ENCODE measurements at places on chromosomes 1 and 21.

DNA sequence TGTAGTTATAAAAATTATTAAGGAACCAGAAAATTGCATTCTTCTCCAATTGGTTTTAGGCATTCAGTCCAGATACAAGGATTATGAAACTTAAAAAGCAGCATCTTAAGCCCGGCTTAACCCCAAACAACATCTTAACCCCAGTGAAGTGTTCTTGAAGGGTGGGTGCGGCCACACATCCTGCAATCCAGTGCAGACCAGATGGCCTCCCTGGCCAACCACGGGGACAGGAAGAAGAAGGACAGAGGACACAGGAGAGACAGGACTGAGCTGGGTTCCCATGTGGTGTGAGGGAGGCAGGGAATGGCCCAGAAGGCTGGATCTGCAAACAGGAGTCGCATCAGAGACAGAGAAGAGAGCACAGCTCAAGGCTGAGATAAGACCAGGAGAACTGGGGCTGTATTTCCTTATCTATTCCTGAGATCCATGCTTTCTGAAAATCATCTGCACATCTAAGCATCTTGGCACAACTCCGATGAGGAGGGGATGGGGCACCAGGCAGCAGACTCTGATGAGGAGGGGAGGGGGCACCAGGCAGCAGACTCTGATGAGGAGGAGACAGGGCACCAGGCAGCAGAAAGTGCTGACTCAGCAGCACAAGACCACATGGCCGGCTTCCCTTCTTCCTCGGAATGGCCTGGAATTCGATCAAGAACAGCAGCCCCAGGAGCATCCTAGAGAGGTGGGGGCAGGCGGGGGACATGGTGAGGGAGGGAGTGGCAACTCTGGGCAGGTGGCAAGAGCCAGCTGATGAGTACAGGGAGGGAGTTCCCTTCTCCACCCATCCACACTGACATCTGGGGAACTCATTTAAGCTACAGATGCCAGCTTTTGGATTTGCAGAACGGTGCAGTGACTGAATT is 26.6 kb downstream of the ABCG1 start:
- DNase-seq, result no peak

DNA sequence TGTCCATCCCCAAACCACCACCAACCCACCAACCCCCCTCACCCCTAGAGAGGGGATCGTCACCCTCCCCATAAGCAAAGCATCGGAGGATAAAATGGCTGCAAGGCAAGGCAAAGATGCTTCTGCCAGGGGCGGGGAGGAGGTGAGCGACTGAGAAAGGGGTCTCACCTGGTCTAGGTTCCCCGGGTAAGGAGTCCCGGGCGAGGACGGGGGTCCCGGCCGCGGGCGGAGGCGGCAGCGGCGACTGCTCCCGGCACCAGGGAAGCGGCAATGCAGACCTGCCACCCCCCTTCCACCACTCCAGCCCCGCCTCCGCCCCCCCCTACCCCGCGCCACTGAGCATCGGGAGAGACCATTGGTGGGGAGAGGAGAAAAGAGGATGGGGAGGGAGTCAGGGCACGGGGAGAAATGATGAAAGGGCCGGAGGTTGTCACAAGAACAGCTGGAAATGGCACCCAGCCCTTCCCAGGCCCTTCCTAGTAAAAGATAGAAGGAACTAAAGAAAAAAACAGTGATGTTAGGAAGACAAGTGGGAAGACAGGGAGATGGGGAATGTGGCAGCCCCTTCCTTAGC is at the start of gene SV2A:
TSS of gene SV2A (minus strand) at position 274 of the 574 bp plus-strand sequence. CDS start 4,004 bp downstream, outside the sequence.
- peak; percentile 58 for DNase-seq

- DNase-seq, result no peak
Observed at GRCh38 chr1:81874940-81875339, 74.2 kb downstream of the ADGRL2 start.

GRCh38 chr1:204992201-204992997 is 50.6 kb upstream of the CNTN2 start:
- DNase-seq, result peak; percentile 24

- no peak for DNase-seq
Observed at GRCh38 chr1:81660286-81660685, 140.4 kb upstream of the ADGRL2 start.

- DNase-seq, result no peak
Observed at GRCh38 chr1:225418059-225418458, 9.8 kb downstream of the LBR start.

Data from amygdala (tissue), 56 donors.